ENCODE measurements at places on chromosomes 1 and 21.

DNA sequence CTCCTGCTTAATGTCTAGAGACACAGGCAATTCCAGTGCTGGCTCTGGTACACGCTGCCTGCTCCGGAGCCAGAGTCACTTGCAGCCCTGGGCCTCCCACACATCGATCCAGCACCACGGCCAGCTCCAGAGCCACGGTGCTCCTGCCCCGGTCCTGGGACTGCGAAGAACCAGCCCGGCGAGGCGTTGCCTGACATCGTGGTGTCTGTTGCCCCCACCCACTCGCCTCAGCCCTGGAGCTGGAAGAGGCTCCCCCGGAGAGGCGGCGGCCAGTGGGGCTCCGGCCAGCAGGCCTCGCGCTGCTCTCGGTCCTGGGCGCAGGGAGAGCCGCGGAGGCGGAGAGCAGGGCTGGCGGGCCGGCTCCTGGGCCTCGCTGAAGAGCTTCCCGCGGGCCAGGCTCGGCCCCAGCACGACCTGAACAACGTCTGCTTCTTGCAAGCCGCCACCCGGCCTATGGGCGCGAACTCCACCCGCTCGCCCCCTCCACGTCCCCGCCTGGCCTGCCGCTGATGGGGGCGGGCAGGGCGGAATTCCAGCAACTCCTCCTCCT is 364.8 kb downstream of the CEP170 start:
- no peak overlapping the region for H3K4me3 ChIP-seq
- no peaks in the 10 kb centered on the region for H3K4me1 ChIP-seq
- H3K27ac ChIP-seq: no peak overlapping the region
- H3K27me3 ChIP-seq: no peaks in the 10 kb centered on the region

DNA sequence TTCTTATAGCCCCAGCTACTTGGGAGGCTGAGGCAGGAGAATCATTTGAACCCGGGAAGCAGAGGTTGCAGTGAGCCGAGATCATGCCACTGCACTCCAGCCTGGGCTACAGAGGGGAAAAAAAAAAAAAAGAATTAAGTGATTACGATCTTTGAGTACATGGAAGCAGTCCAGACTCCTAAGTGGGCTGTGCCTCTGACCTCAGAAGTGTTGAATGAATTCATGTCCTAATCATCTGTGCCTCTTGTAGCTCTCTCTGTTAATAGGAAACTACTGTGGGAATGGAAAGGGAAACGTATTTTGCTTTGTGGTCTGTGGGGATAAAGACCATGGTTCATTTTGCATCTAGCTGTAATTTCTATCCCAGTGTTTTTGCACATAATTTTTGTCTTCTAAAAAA is 8.4 kb upstream of the IVNS1ABP start:
- H3K4me1 ChIP-seq: no peaks in the 10 kb centered on the region
- H3K4me3 ChIP-seq: no peak overlapping the region
- no peaks in the 10 kb centered on the region for H3K27me3 ChIP-seq
- H3K36me3 ChIP-seq: no peaks in the 10 kb centered on the region
- no peak overlapping the region for H3K27ac ChIP-seq
- no peak for DNase-seq

DNA sequence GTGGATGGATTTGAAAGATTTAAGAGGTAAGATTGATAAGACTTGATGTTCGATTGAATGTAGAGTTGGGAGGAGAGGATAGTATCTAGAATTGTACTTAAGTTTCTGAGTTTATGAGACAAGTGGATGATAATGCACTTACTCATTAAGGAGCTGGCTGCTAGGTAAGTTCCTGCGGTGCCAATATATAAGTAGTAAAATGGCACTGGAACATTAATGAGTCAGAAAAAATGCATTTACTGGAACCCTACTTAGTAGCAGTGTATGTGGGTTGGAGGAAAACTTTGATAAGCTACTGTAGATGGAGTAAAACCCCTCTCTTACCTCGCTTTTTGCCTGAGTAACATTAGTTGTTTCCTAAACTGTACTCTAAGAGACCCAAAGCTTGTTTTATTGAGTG is 68.2 kb downstream of the ZFYVE9 start:
- H3K4me1 ChIP-seq: no peaks in the 10 kb centered on the region
- peaks cover 12% of the 10 kb centered on the region for H3K27me3 ChIP-seq
- H3K36me3 ChIP-seq: no peaks in the 10 kb centered on the region
- H3K4me3 ChIP-seq: no peak overlapping the region
- no peak overlapping the region for H3K27ac ChIP-seq
- DNase-seq: no peak

GRCh38 chr1:184956999-184957700 is 17.2 kb downstream of the NIBAN1 start:
- no peak overlapping the region for H3K27ac ChIP-seq
- H3K36me3 ChIP-seq: no peaks in the 10 kb centered on the region
- H3K4me3 ChIP-seq: no peak overlapping the region
- H3K4me1 ChIP-seq: no peaks in the 10 kb centered on the region
- no peak for DNase-seq
- no peaks in the 10 kb centered on the region for H3K27me3 ChIP-seq
